ENCODE measurements at places on chromosomes 2 and 18.

- DNase-seq, result no peak
Measured at GRCh38 chr18:79637921-79638909, 41.4 kb upstream of the CTDP1 start.

DNA sequence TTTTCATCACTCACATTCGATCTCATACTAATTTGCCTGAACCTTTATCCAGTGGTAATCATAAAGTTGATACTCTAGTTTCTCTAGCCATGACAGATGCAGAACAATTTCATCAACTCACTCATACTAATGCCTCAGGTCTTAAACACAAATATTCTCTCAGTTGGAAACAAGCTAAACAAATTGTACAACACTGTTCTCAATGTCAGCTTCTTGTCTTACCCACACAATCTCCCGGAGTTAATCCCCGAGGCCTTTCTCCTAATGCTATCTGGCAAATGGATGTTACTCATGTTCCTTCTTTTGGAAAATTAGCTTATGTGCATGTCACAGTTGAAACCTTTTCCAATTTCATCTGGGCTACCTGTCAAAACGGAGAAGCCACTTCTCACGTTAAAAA, 11.5 kb upstream of the CNOT11 start:
- DNase-seq, result no peak

DNA sequence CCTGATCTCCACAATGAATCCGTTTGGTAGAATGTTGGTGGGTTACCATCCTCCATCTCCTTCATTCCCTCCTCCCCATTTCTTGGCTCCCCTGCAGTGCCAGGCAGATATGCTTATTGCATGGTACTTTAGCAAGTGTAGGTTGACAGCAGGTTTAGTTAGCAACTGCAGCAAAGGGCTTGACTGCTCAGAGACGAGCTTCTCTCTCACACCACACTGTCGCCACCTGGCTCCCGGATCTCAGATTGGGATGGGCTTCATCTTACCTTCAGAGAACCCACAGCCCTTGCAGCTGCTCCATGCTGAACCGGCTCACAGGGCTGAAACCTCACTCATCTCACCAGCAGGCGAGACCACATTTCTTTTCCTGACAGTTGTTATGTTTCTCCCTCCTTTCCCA, 88.8 kb downstream of the VWA3B start:
- DNase-seq, result no peak

DNA sequence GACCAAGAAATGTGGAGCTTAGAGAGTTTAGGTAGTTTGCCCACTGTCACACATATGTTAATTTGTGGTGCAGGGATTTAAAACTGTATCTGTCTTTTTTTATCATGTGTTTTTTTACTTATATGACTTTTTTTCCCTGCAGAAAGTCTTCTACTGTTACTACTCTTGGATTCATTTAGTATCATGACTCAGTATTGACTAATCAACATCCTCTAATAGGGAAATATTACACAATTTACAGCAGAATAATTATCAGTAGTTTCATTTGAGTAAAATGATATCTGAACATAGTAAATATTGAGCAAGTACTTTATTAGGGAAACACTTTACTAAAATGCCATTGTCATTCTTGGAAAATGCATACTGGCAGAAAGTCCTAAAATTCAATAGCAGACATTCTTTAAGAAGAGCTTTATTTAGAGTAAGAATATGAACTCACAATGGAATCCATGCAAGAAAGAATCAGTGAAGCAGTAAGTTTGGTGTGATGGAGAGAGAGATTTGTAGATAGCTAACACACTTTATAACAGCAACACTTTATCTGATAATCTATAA, 425.9 kb upstream of the SLC8A1 start:
- no peak for DNase-seq

DNA sequence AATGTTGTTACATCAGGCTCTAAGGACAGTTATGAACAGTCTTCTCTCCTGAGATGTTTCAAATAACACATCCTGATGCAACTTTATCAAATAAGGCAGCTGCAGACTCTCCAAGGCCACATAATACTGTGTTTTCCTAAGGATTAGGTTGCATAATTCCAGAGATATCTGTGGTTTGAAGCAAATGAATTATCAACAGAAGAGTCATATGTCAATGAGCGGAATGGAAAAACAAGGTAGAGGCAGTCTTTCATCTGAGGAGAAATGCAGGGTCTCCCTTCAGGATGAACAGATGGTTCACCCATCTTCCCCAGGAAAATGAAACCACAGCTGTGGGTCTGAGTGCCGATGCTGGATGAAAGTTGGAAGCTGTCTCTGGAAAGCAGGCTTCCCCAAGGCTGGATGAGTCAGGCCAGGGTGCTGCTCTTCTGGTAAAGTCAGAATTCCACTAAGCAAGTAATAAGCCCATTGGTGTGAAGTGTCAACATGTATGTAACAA, 22.2 kb downstream of the LYG1 start:
- DNase-seq, result no peak

GRCh38 chr2:127007652-127008051, 99.3 kb downstream of the BIN1 start:
- no peak for DNase-seq

GRCh38 chr18:78721981-78722380, 257.6 kb upstream of the SALL3 start:
- no peak for DNase-seq

DNA sequence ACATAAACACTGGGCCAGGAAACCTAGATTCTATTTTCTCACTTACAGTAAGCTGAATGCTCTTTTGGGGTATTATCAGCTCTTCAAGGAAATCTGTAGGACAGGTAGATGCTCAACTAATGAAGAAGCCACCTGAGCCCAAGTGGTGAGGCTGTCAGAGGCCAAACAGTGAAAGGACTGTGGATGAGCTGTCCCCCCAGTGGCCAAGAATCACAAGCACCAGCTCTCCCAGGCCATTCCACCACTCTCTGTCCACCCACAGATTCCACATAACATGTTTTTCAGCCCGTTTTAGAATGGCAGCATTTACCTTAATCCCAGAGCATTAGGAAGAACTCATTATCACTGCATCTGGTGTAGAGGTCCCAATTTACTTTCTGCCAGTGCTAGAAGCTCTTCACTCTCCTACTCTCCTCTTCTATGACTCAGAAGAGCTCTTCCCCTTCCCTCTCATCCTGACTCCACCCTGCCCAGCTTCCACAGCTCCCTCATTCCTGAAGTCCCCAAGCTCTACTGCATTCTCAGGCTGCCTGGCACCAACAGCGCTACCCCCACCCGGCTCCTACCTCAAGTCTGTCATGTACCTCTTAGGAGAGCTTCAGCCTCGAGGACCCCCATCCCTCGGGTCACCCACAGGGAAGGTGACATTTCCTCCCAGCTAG, 43.8 kb upstream of the GORASP2 start:
- no peak for DNase-seq

GRCh38 chr2:58732999-58733398, 491.9 kb upstream of the FANCL start:
- DNase-seq, result no peak

- DNase-seq, result no peak
Measured at GRCh38 chr2:190529486-190530247, 4.9 kb downstream of the NEMP2 start.

GRCh38 chr18:57743008-57743407, 60.1 kb downstream of the ATP8B1 start:
- no peak for DNase-seq

GRCh38 chr2:127573298-127573697, 37.8 kb downstream of the MYO7B start:
- no peak for DNase-seq

- DNase-seq, result no peak
Measured at GRCh38 chr2:183172220-183172887, 48.1 kb downstream of the NUP35 start.

- DNase-seq, result no peak
Measured at GRCh38 chr2:78304678-78305077, 720.8 kb upstream of the REG3G start.

- no peak for DNase-seq
Measured at GRCh38 chr18:6561420-6561861, 146.7 kb upstream of the L3MBTL4 start.

DNA sequence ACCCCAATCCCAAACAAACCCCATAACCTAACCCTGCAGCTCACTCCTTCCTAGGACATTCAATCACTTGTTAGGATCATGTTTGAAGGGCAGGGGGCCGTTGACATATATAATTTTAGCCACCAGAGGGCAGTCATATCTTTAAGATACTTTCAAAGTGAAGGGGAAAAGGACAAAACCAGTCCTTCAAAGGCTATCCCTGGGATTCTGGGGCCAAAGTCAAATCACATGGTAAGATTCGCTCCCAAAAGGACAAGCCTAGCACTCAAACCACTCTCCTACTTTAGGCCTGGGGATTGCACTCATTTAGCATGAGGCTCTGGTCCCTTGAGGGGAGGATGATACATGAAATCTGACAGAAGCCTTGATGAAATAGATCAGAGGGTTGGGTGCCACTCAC, 44.6 kb downstream of the HAUS1 start:
- DNase-seq, result no peak

- DNase-seq, result no peak
Measured at GRCh38 chr2:63875131-63875527, 33.4 kb downstream of the UGP2 start.

- DNase-seq, result no peak
Measured at GRCh38 chr18:56986829-56987228, 160.1 kb upstream of the BOD1L2 start.

DNA sequence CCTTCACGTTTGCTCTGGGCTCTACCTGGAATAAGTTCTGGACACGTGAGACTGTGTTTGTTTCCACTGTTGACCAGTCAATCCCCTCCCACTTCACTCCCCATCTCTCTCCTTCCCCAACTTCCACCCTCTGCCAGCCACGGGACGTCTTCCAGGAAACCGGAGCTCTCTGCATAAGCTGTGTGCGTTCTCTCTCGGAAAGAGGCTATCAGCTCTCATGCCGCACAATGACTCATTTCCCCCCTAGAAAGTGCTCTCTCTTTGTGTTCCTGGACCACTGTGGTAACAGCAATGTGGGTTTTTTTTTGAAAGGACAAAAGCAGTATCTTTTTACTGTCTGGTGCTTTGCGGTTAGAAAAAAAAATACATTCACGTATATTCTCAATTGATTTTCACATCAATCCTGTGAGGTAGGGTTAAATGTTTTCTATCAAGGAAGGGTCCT, 10.2 kb downstream of the PROKR1 start:
- no peak for DNase-seq

DNA sequence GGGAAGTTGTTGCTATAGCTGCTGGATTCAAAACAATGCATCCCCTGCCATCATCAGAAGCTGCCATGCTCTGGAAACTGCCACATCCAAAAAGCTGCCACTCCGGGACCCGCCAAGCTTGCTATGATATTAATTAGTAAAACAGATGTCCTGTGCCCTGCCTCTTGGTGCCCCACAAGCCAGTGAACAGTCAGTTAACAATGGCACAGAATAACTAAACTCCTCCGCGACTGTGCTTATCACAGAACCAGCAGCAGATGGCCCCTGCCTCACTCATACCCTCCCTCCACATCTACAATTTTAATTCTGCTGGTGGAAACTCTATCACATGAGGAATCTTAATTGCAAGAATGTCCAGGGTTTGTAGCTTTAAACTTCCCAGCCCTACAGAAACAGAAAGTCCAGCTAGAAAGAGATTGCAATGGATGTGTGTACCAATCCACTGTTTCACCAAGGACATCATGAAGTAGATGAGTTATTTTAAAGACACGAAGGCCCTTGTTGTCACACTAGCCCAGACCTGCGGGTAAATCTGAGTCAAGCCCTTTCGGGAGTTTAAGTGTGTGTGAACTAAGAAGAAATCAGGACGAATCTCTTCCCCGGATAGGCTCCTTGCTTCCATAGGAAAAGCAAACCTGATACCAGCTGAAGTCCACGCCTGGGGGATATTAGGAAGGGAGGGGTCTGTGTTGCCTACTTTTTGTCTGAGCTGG, 7.4 kb upstream of the ACYP2 start:
- DNase-seq, result no peak

GRCh38 chr2:84970868-84971509, at the start of gene KCMF1:
KCMF1 (plus strand) TSS chr2:84971161; CDS start chr2:84971452, 291 bp downstream.
- peak; percentile 50 for DNase-seq

DNA sequence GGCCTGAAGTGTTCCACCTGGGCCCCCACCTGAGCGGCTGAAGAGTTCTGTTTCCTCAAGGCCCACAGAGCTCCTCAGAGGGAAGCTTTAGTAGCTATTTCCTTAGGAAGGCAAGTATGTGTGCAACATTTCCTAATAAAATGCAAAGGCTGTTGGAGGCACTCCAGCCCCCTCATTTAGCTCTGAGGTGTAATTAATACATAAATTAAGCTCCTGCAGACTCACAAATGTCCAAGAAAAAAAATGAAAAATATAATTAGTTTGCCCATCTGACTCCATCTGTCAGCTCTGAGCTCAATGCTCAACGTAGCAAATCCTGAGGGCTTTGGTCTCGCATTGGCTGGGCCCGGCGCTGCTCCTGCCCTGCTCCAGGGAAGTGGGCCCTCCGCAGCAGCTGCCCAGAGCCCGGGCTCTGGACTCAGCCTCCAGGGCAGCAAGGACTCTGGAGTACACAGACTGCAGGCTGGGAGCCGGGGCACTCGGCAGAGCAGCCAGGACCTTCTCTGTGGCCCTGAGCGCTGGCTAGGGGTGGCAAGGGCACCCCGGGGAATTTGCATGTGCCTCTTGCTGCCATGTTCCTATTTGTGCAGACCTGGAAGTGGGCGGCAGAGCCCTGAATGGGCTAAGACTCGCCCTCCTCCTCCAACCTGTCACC, 23.4 kb upstream of the C1QL2 start:
- no peak for DNase-seq

GRCh38 chr2:177763531-177764265, 308.9 kb downstream of the PDE11A start:
- peak; percentile 40 for DNase-seq

DNA sequence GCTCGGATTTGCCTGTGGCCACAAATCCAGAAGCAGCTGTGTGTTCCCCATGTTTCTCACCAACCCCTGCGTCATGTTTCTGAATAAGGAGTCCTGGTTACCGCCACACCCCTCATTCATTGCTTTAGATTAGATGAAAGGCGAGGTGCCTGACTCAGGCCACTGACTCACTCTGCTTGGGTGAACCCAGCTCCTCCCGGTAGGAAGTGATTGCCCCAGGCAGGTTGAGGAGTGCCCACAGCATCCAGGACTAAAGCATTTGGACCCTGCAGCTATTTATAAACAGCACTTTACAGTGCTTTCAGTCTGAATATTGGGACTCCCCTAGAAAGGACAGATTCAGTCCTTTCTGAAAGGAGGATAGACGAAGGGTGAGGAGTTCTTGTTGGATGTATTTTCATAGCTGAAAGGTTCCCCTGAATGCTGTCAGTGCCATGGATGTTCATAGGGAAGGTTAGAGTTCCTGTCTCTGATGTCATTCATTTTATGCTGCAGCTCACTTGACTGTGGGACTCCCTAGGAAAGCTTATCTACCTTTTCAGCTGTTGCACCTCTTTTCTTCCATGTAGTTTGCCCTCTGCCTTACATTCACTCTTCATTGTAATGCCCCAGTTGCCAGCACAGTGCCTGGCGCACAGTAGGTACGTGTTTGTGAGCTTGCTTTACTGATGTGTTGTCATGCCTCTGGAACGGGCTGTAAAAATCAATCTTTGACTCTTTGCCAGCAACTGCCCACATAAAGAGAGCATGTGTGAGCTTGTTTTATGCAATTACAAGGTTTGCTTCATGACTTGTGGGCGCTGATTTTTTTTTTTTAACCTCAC, 14.9 kb downstream of the ITGA6 start:
- DNase-seq, result no peak

- no peak for DNase-seq
Measured at GRCh38 chr18:74714791-74715190, 117.1 kb downstream of the ZNF407 start.

Data from activated CD8-positive, alpha-beta memory T cell treated with anti-CD3 and anti-CD28 coated beads for 1 hour (primary cell).